ENCODE measurements at places on chromosomes 3 and 15.

GRCh38 chr3:50414616-50415015, 55.3 kb upstream of the TMEM115 start:
- no peak for DNase-seq

GRCh38 chr3:55159711-55160110, 231.9 kb upstream of the LRTM1 start:
- DNase-seq: no peak

- DNase-seq: no peak
These were observed 19.7 kb downstream of the DAPK2 start for GRCh38 chr15:64026591-64026990.

DNA sequence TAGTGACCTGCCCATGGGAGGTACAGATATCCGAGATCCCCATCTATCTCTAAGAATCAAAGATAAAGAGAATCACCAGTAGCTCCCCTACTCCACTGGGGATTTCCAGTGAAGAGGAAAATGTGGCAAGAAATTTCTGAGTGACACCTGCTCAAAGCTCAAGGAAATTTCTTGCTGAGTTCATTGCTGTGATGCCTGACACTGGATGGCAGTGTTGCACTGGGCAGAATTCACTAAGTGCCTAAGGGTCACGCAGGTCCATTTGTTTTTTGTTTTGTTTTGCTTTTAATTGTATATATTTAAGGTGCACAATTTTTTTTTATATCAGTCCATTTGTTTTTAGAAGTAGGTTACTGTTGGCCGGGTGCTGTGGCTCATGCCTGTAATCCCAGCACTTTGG, 109.5 kb upstream of the KCNAB1 start:
- peak; percentile 11 for DNase-seq

GRCh38 chr3:126474498-126475412, 936 bp downstream of the ZXDC start:
- DNase-seq: peak; percentile 56

GRCh38 chr3:24375947-24376384, 118.7 kb downstream of the THRB start:
- peak; percentile 49 for DNase-seq

DNA sequence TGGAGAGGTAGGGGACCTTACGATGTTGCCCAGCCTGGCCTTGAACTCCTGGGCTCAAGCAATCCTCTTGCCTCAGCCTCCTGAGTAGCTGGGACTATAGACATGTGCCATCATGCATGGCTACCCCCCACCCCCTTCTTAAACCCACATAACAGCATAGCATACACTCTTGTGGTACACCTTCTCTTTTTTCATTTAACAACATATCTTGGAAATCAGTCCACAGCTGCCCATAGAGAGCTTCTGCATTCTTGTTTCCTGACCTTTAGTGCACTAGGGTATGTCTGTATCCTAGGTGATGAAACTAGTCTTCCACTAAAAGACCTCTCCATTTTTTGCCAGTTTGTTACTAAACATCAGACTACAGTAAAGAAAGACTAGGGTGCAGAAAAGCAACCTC, 33.0 kb downstream of the SLC28A1 start:
- no peak for DNase-seq

- DNase-seq: peak; percentile 17
These were observed 11.2 kb upstream of the TBC1D5 start for GRCh38 chr3:17753632-17753992.

DNA sequence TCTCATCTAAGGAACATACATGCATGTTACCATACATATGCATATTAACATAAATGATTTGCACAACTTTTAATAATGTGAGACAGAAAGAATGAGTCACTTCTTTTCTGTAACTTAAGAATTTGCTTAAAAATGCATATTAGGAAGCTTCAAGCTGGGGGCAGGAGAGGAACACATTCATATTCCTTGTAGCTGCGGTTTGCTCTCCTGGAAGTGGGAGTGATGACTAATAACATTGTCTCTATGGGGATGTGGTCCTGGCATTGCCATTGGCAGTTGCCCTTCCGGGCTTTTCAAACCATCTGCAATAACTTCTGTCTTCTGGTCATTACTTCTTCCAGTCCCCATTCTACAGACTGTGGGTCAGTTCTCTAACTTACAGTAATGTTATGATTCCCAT, 15.6 kb downstream of the CHST2 start:
- peak; percentile 96 for DNase-seq

GRCh38 chr15:31320022-31320421, 6.6 kb upstream of the KLF13 start:
- DNase-seq: no peak

Measured in cardiac fibroblast (primary cell).